ENCODE measurements at places on chromosomes 13 and 19.

DNA sequence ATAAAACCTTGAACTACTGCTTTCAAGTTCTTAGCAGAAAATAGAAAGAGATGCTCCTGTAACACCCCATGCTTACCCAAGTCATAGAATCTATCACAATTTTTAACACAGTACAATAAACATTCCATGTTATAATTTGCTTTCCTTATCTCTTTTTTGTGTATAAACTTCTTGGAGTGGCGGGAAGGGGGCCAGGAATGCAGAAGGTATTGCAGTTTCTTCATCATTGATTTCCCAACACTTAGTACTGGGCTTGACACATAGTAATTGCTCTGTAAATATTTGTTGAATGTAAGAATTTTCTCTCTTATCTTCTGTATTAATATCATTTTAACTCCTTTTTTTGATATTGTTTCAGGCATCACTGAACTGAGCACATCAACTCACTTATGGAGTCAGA, 535.8 kb downstream of the KCTD12 start:
- no peak for DNase-seq

- no peak for DNase-seq
These were observed 172.5 kb downstream of the DLEU7 start for GRCh38 chr13:50670847-50671496.

DNA sequence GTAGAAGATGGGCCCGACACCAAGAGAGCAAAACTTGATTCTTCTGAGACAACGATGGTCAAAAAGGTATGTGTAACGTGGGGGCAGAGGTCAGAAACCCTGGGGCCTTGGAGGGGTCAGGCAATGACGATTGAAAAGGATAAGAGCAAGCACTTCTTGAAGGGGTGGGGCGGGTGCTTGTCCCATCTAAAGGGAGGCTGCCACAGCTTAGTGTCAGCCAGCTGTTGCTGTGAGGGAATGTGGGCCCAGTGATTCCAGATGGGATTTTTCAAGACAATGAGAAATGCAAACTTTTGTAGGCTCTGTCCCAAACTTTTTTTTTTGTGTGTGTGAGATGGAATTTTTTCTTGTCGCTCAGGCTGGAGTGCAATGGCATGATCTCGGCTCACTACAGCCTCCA, 24.5 kb downstream of the SAE1 start:
- DNase-seq = no peak

GRCh38 chr19:750640-751423, at the start of gene MISP:
Gene MISP (plus strand): TSS chr19:751112. CDS start chr19:756947, 5,835 bp downstream.
- no peak for DNase-seq

DNA sequence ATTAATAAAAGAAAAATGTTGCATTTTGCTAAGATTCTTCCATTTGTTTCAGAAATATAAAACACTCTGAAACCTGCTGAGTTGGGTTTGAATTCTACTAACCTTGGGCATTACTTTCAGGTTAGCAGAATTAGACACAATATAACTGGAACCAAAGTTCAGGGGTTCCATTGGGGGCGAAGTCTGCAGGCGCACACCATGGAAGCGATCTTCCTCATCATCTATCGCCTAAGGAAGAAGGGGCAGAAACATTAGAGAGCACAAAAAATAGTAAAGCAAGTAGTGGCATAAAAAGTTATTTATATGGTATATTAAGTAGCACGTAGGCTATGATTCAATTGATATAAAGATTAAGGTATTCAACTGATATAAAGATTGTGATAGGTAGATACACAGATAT, 34.1 kb downstream of the CARD8 start:
- no peak for DNase-seq

GRCh38 chr19:38634757-38635482, 12.5 kb upstream of the ACTN4 start:
- no peak for DNase-seq

GRCh38 chr13:94195715-94196114, 283.8 kb downstream of the DCT start:
- no peak for DNase-seq

DNA sequence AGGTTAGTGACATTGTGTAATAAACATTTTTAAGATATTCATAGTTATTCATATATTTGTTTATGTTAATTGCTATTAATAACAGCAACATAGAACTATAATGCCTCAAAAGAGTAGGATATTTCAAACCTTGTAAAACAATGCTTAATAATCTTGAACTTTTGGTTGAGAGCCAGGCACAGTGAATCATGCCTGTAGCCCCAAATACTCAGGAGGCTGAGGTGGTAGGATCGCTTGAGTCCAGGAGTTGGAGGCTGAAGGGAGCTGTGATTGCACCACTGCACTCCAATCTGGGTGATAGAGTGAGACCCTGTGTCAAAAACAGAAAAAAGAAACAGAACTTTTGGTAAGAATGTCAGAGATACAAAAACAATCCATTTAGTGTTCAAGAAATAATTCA, 213.9 kb upstream of the SLITRK1 start:
- no peak for DNase-seq

GRCh38 chr19:49573425-49573824, 6.9 kb downstream of the NOSIP start:
- no peak for DNase-seq

- DNase-seq = no peak
These were observed 31.9 kb downstream of the NFIC start for GRCh38 chr19:3398114-3398899.

- DNase-seq = no peak
These were observed at the start of gene RYR1 for GRCh38 chr19:38433268-38433733. Gene RYR1 (plus strand): TSS chr19:38433691. CDS start chr19:38433830, 139 bp downstream.

GRCh38 chr13:76222511-76222910, 586.4 kb downstream of the LMO7 start:
- no peak for DNase-seq

GRCh38 chr19:49809160-49809940, 3.7 kb downstream of the FUZ start:
- DNase-seq = no peak

All from cortex of kidney (tissue), 1 donor.